ENCODE measurements at places on chromosomes 7 and 10.

- DNase-seq: no peak
These were observed 900.6 kb downstream of the KCNMA1 start for GRCh38 chr10:76736815-76737618.

DNA sequence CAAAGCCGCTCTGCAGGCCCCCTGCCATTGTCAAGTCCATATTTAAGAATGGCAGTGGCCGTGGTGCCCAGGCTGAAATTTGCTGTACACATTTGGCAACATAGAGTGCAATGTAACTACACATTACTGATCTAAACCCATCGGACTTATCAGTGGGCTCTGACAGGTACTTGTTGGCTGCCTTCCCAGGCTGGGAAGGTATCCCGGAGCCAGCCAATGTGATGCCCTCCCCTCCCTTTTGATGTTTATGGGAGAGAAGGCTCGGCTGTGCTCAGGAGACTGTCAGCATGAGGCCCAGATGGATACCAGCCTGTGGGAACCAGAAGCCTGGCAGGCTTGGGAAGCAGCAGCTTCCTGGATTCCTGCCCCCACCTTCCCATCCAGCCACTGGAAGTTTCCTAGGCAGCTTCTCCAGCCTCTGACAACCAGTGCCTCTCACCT lies 146.1 kb upstream of the TCF7L2 start:
- no peak for DNase-seq

DNA sequence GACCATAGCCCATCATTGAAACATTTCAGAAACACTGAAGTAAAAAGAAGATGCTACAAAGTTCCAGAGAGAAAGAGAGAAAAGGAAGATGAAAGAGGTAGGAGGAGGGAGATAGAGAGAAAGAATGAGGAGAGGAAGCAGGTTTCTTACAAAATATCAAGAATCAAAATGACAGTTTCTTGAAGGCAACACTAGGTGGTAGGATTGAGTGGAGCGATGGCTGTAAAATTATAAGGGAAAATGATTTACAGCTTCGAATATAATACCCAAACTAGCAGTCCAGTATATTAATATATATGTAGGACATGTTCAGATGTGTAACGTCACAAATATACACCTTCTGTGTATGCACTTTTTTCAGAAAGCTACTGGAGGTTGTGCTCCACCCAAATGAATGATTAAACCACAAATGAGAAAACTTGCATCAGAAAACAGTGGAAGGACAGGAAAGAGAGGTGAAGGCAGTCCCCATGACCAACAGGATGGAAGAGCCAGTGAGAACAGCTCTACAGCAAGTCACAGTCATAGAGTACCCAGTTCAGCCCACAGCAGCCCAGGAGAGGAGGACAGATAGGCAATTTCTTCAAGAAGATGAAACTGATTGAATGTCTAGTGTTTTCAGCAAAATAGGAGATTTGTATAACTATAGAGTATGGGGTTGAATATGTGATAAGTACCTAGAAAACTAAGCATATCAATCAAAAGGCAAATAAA lies 151.5 kb upstream of the TARP start:
- no peak for DNase-seq

DNA sequence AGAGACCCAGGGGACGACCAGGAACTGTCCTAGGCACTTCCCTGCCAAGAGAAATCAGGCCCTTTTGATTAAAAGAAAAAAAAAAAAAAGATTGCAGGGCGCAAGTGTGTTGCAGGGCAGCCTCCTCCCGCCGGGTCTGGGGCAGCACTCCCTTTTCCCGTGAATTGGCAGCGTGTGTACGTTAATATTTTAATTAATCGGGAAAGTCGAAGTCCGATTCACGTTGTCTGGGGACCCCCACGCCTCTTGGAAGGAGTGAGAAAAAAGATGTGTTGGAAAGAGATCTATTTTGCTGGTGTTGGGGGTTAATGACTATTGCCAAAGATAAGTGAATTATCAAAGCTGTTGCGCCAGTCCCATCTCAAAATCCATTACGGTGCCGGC lies 1.3 kb upstream of the EBF3 start:
- no peak for DNase-seq

GRCh38 chr10:8352171-8353075 lies 297.9 kb downstream of the GATA3 start:
- DNase-seq: no peak

DNA sequence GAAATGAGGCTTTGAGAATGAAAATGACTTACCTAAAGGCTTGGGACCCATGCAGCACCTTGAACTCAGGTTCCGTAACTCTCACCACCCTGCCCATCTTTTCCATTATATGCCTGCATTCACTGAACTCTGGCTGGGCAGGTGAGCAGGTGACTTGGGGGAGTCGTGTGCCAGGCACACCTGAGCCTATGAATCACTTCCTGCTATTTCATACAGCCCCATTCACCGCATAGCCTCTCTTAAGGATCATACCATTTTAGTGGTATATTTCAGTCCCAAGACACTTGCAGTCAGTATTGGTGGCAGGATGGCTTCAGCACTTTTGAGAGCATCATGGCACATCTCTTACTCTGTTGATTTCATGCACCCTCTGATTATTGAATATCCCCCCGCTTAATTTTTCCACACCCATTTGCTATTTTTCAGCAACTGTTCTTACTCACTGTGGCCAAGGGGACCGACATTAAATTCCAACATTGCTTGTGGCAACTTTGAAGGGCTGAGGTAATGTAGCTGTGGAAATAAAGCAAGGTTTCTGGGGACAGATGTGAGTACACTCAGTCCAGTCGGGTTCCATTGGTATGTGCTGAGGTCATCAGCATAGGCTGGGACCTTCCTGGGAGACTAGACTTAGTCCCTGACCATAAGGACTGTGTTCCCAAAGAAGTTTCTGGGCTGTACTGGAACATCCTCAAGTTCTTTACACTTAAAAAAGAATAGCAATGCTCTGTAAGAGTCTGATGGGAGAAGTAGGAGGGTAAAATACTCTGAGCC lies 39.8 kb upstream of the ZNF438 start:
- DNase-seq: no peak

DNA sequence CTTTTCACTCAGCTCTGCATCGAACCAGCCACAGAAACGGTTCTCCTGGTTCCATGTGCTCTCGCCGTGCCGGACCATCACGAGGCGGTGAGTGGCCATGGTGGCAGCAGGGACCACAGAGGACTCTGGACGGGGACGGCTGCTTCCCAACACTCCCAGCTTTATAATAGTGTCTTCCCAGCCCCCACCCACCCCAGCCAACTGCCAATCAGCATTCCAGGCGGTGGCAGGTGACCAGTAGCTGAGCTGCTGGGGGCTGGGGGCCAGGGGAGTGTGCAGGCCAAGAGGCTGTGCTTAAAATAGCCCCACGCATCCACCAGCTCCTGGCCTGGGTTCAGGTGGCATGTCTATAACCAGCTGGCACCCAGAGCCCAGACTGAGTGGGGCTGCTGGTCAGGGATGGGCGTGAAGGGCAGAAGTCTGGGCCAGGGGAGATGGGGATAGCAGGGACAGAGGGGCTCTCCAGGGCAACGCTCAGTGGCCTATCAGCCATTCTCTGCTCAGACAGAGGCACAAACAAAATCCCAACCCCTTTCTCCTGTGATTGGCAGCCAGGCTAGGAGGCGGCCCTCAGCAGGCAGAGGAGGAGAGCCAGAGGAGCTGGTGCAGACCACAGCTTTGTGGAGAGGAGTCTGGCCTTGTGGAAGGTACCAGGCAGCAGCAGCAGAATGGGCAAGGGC lies at the start of gene PGAM2:
TSS of gene PGAM2 (minus strand) at position 137 of the 680 bp plus-strand sequence. CDS start at position 99, 38 bp downstream.
- peak; percentile 61 for DNase-seq

DNA sequence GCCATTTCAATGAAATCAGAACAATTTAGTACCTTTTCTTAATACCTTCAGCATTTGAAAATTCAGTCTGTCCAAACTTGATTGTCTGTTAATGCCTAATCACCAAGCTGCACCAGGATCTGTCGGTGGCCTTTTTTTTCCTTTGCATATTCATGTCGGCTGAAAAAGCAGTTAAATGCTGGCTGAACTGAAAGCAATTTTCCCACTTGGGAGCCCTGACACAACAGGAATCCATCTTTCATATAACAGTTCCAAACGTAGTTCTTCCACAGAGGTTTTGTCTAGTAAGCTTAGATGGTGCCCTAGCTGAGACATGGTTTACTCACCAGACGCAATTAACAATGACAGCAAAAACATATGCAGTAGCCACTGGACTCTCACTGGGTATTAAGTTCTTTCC lies 83.6 kb upstream of the CHCHD3 start:
- no peak for DNase-seq

DNA sequence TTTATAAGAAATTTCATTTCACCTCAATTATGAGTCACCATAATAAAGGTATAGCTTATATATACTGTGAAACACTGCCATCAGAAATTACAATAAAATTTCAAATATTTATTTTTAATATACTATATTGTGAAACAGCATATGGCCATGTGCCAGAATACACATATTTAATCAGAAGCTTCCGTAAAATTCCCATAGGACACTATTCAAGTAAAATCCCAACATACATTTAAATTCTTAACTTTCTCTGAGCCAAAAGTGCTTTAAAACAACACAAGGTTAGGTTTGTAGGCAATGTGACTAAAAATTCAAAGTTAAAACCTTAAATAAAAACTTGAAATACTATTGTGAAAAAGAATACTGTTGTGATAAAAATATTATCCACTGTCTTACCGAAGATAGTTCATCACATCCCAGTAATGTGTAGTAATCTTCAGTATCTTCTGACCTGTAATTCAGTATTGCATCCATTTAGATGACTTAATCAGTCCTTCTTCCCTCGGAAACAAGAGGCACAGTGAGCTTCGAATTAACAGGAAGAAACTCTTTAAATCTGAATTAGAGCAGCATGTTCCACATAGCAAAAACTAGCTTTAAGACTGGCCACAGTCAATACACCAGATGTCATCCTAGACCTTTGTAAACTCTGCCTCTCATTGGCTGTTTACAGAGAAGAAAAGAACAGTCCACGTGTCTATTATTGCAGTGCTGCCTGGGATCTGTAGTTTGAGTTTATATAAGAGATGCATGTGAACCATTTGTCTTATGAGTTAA lies at the start of gene DNAJC12:
TSS of gene DNAJC12 (minus strand) at position 648 of the 774 bp plus-strand sequence. CDS start at position 471, 177 bp downstream.
- DNase-seq: no peak

DNA sequence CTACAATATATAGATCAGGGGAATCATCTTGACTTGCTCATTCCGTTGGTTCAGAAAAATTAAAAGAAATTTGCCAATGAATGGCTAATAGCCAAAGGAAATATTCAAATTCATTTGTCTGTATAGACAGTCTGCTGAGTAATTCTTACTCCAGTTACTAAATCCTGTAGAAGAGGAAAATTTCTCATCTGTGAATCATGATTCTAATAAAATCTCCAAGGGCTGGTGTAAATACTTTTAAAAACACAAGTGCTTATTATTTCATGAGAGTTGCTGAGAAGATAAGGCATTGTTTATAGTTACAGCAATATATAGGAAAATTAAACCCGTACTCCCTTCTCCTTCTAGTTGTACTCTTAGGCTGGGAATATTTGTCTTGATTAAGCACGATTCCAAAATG lies 53.0 kb downstream of the WNT2 start:
- DNase-seq: no peak

GRCh38 chr7:40810274-40810673 lies 675.5 kb downstream of the SUGCT start:
- DNase-seq: no peak

DNA sequence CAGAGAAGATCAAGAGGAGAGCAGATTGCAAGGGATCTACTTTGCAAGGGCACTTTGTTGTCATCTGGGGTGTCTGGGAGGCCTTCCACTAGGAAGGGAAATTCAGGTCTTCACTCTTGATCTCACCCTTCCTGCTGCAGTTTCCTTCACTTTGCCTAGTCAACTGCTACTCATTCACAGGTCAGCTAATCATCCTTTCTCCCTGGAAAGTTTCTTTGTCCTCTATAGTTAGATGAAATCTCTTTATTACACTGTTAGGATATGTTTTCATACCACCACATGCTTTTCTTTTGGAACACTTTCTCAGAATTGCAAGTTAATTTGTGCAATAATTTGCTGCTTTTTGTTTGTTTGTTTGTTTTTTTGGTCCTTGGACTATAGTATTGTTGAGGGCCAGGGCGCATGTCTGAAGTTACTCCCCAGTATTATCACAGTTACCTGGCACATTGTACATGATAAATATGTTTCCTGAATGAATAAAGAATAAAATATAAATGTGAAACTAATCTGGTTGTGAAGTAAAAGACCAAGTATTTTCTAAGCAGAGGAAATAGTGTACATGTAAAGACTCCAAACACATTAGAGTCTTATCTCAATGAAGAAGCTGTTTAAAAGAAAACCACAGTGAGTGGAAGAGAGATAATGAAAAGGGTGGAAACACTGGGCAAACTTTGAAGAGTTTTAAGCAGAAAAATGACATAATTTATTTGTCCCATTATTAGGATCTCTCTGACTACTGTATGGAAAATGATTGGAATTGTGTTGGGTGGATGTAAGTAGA lies 139.9 kb upstream of the DGKB start:
- no peak for DNase-seq

GRCh38 chr7:132569884-132570614 lies 6.2 kb downstream of the PLXNA4 start:
- DNase-seq: no peak

- DNase-seq: no peak
These were observed 178.1 kb downstream of the AVL9 start for GRCh38 chr7:32673275-32673983.

- no peak for DNase-seq
These were observed 213.7 kb downstream of the ELMO1 start for GRCh38 chr7:37234928-37235327.

DNA sequence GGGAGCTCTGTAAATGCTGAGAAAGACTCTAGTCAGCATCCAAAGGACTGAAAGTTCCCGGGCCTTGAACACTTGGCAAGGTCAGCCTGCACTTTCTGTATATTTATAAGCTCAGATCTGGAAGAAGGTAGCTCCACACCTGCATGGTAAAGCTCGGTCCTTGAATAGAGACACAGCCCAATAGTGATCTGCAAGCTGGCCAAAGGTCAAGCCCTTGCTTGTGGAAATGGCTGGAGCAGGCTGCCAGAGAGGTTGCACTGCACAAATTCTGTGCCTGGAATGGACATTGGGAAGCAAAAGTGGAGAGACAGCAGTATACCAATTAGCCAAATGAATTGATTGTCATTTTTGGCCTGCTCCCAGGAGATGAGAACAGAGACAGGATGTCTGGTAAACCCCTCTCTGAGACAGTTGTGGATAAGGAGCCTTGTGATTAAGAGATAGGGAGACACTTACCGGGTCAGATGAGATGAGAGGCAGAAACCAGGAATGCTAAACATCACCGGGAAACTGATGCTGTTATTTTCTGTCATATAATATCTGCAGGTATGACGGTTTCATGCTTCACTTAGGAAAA lies 8.0 kb upstream of the FRA10AC1 start:
- no peak for DNase-seq

DNA sequence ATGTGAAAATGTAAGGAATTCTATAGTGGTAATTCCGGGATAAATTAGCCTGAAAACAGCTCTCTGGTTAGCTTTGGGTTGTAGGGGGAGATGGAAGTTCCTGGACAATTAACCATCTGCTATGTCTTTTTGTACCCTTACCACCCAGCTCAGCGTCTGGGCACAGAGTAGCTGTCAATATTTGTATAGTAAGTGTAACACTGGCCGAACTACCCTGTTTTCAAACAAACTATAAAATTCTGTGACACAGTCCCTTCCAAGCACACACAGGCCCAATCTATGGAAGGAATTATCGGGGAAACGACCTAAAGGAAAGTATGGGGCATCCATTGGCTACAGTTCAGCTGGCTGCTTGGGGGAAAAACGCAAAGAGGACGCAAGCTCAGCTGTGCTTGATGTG lies 869 bp upstream of the LHFPL3 start:
- DNase-seq: no peak

- no peak for DNase-seq
These were observed 49.5 kb downstream of the AASS start for GRCh38 chr7:122094549-122094948.

Data from RWPE2 (cell line).